Thoracic aorta (tissue), 2 donors: ENCODE measurements at places on chromosomes 2 and 18. TPM values are rescaled to one million over a fixed set of nuclear protein-coding genes. Genes with fewer than 3 reads are reported as not detected.

Gene HOXD11
- not detected for total RNA-seq

Gene MAPRE3
- total RNA-seq: 9.1 TPM

Gene LYG1
- not detected for total RNA-seq

Gene SERTAD2
- 31.9 TPM for total RNA-seq

Gene SERPINB2
- not detected for total RNA-seq

DNA sequence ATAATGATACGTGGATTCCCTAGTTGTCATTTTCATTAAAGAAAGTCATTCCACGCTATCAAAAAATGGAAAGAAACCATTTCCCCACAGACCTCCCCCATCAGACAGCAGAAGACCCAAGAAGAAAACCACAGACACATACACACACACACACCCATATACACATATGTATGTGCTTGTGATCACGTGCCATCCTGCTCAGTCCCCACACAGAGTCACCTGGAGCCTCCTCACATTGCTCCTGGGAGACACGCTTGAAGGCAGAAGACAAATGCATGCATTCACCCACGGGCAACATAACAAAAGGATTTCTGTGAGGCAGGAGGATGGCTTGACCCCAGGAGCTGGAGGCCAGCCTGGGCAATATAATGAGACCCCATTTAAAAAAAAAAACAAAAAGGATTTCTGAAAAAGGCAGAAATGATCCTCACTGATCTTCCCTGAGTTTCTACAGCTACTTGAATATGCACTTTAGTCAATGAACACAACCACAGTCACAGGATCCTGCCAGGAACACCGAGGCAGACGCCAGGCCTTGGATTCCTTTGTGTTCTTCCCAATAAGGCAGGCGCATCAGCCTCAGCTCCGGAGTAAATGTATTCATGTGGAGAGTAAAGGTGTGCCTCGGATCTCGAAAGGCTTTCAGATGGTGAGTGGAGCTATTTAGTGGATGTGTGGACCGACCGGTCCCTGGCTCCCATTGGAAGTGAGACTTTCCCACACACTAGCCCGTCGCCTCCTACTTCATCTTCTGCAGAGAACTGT, 21.0 kb downstream of the TGFBRAP1 start:
- DNase-seq: no peak

DNA sequence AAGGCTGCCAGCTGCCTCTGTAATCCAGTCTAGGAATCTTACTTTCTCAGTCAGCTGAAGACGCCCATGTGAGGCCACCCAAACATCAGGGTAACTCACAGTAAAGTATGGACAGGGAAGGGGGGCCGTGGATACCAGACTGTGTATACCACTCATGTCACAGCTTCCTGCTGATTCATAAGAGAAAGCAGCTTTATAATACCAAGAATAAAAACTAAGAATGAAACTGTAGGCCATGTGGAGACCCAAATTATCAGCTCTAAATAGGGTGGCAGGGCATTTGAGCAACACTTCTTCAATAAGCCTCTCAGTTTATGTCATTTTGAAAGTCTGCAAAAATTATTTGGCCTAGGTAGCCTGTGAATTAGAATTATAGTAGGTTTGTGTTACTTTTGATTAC, 115.0 kb upstream of the CDCA7 start:
- DNase-seq: no peak

GRCh38 chr2:241456546-241456945, 51.8 kb downstream of the STK25 start:
- no peak for DNase-seq

DNA sequence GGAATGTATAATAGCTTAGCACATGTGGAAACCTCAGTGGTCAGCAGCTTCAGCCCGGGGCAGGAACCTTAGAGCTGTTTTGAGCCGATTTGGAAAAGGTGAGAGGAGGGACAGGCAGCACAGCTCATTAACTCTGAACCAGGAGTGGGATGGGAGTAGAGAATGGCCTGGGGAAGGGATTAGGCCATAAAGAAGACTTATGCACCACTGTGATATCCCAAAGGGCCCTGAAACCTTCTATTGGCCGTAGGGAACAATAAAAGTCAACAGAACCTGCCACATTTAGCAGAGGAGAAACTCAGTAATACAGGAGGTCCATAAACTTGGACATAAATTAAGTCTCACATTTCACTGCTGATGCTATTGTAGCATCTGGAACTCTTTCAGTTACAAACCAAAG, 124.2 kb upstream of the REV1 start:
- no peak for DNase-seq

DNA sequence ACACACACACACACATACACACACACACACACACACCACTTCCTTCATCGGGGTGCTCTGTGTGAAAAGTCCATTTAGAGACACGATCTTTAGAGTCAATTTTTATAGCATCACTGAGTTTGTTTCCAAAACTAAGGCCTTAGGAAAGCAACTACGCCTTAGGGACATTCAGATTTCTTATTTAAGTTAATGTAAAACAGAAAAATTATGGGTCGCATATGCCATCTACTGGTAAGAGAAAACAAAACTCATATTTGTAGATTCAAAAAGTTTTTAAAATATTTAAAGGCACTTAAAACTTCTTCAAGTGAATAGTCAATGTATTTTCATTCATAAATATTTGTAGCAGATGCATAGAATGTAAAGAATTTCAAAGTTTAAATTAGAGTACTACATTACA, 166.2 kb downstream of the ATAD2B start:
- DNase-seq: no peak

DNA sequence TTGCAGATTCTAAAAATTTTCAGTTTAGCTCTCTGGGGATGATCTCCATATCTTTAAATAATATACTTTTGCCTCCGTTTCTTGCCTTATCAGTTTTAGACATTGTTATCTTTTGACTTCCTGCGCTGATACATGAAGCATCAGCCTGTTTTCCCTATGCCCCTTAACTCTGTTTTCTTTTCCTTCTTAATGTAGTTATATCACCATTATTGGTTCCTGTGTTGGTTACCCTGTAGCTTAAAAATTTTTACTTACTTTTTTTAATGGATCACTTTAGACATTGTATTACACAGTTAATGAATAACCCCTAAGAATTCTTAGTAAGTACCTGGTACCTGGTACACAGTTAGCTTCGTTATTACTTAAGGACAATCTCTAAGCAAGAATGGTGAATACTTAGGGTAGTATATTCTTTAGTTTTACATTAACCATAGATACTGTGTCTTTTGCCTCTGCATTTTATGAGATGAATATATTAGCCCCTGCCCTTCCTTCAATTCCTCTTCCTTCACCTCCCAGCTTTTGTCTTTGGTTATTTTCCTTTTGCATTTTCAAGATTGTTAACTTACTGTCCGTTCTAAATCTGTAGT, 40.9 kb downstream of the BABAM2 start:
- DNase-seq: no peak

DNA sequence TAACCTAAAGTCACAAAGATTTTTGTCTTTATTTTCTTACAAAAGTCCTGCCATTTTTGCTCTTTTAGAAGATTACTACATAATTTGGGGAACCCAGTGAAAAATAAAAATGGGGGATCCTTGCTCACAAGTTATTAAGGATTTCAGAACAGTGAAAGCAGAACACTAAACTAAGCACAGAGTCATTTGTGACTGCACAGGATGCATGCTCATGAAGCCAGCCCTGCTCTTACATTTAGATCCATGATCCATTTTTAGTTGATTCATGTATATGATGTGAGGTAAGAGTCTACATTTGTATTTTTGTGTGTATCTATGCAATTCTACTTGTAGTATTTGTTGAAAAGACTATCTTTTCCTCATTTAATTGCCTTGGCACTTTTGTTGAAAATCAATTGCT, 21.8 kb downstream of the SP140L start:
- DNase-seq: no peak

- DNase-seq: no peak
Observed at GRCh38 chr2:10229462-10230099, 73.1 kb upstream of the HPCAL1 start.

GRCh38 chr2:195320413-195320973, 336.5 kb upstream of the SLC39A10 start:
- no peak for DNase-seq

- DNase-seq: no peak
Observed at GRCh38 chr18:76654577-76654976, 159.5 kb upstream of the ZNF516 start.

- no peak for DNase-seq
Observed at GRCh38 chr2:97983698-97984097, 12.1 kb downstream of the TMEM131 start.
